Naive thymus-derived CD8-positive, alpha-beta T cell (primary cell): ENCODE measurements at places on chromosomes 3 and 15.

GRCh38 chr3:74366331-74366730, 248.1 kb downstream of the CNTN3 start:
- DNase-seq, result no peak

DNA sequence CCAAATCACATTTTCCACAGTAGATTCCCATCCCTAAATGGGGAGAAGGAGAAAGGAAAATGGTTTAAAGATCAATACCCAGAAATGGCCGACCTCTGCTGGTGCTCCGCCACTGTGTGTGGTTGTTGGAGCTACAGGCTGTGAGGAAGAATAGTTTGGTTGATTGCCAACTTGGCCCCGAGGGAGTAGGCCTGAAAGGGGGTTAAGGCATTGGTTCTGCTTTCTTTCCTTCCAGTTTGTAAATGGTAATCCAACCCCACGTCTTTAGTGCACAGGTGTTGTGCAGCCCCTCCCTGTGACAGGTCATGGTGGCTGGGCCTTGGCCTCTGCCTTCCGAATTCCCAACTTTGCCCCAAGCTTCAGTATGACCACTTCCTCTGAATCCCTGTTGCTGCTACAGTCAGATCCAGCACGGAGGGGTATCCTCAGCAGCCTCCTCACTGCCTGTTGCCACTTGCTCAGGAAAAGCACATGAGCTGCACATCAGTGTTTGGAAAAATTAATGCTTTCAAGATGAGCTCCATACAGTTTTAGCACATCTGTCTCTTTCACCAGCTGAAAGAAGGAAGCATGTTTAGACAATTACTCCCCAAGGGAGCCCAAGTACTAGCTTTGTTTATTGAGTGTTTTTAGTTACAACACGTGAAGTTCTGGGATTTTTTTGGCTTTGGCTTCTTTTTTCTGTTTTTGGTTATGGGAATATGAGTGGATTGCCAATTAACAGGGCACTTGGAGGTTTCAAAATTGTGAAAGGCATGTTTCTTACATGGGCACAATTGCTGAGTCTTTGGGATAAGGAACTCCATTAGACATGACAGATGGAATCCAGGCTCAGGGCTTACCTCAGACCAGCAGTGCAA, 92.3 kb upstream of the ROPN1 start:
- DNase-seq, result no peak

- peak; percentile 36 for DNase-seq
Observed at GRCh38 chr15:85412956-85413854, 32.8 kb downstream of the AKAP13 start.

- no peak for DNase-seq
Observed at GRCh38 chr15:93583552-93583951, 494.5 kb upstream of the RGMA start.

- no peak for DNase-seq
Observed at GRCh38 chr3:170476291-170476690, 57.6 kb downstream of the CLDN11 start.
